Adrenal gland (tissue), 19 donors: ENCODE measurements at places on chromosomes 5 and 9. TPM values are rescaled to one million over a fixed set of nuclear protein-coding genes. Genes with fewer than 3 reads are reported as not detected.
A peak's percentile ranks its signal among the peaks of the same experiment; 100 is the strongest.

DNA sequence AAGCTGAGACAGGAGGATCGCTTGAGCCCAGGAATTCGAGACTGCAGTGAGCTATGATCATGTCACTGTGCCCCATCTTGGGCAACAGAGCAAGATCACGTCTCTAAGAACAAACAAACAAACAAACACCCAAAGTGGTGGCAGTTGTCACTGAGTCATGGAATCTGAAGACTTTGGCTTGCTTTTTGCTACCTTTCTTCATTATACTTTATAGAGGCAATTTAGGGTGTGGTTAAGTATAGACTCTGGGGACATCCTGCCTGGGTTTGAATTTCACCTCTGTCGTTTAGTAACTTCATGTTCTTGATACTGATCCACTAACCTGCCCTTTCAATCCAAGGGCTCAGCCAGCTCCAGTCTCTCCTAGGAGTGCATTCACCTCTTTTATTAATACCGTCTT, 13.0 kb upstream of the HOMER1 start:
- no peak overlapping the region for H3K27ac ChIP-seq
- no peak overlapping the region for H3K4me3 ChIP-seq
- no peak for DNase-seq
- no peaks in the 10 kb centered on the region for H3K4me1 ChIP-seq

GRCh38 chr9:111599092-111599954, at the start of gene PTGR1:
PTGR1 (minus strand) TSS chr9:111599647; CDS start chr9:111597422, 2,225 bp downstream.
- DNase-seq = peak; percentile 89
- no peaks in the 10 kb centered on the region for H3K27me3 ChIP-seq
- H3K36me3 ChIP-seq = peaks cover 25% of the 10 kb centered on the region
- H3K27ac ChIP-seq = peak within 1 kb of the TSS; percentile 80
- H3K4me3 ChIP-seq = peak within 1 kb of the TSS; percentile 9

Gene INSL4
- total RNA-seq = not detected

Gene SH3PXD2B
- 47.8 TPM for total RNA-seq

- H3K36me3 ChIP-seq = no peaks in the 10 kb centered on the region
- no peak overlapping the region for H3K27ac ChIP-seq
- DNase-seq = no peak
These were observed 57.1 kb downstream of the MOCS2 start for GRCh38 chr5:53052499-53052898.

GRCh38 chr5:79255786-79256557, 20.0 kb downstream of the JMY start:
- no peak overlapping the region for H3K4me3 ChIP-seq
- H3K27ac ChIP-seq = peak overlapping the region; percentile 20
- H3K36me3 ChIP-seq = no peaks in the 10 kb centered on the region
- H3K4me1 ChIP-seq = no peaks in the 10 kb centered on the region

DNA sequence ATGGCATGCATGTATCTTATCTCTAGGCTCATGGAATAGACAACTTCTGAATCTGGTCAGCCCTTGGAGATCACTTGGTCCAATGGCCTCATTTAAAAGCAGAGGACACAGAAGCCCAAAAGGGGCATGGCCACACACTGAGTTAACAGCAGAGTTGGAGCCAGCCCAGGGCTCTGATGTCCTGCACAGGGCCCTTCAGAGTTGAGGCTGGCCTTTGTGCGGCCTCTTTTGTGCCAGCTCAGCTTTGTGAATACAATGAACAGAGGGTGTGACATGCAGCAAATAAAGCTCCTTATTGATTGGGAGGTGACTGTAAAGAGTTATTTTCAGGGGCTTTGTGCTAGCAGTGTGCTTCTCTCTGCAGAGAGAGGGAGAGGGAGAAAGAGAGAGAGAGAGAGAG, 150.1 kb upstream of the STK32A start:
- no peak overlapping the region for H3K4me3 ChIP-seq
- H3K27ac ChIP-seq = no peak overlapping the region

Gene CDH18
- not detected for total RNA-seq

DNA sequence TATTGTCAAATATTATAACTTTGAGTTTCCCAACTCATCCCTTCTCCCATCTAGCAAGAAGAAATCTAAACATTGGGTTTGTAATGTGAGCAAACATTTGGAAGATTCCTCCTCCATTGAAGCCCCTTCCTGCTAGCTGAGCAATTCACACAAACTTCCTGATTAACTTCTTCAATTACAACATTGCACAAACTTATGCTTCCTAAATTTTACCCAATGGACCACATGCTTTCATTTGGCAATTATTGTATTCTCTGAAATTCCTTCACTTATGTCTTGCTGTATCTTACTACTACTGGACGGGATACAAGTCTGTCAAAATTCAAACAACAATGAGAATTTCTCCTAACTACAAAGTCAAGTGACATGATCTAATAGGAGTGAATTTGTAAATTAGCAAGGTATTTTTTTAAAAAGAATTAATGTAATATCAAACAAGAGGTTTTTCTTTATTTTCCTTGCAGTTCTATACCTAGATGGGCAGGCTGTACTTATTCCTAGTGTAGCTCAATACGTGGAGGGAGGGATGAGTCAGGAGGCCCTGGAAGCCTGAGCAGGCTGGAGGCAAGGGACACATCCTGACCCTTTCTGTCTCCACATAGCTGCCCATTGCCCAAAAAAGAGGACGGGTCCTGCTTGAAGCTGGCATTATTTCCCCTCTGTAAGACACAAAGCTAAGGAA, 11.8 kb upstream of the IFNW1 start:
- no peak overlapping the region for H3K27ac ChIP-seq
- H3K4me3 ChIP-seq = no peak overlapping the region
- DNase-seq = no peak
- H3K27me3 ChIP-seq = no peaks in the 10 kb centered on the region

Gene ZNF354C
- total RNA-seq = 5.2 TPM

Gene SEMA5A
- 4.6 TPM for total RNA-seq

Gene CEMIP2
- 19.6 TPM for total RNA-seq

GRCh38 chr5:74261421-74261820, 379.1 kb downstream of the ENC1 start:
- no peak overlapping the region for H3K4me3 ChIP-seq
- no peaks in the 10 kb centered on the region for H3K4me1 ChIP-seq
- DNase-seq = no peak
- H3K27me3 ChIP-seq = no peaks in the 10 kb centered on the region

DNA sequence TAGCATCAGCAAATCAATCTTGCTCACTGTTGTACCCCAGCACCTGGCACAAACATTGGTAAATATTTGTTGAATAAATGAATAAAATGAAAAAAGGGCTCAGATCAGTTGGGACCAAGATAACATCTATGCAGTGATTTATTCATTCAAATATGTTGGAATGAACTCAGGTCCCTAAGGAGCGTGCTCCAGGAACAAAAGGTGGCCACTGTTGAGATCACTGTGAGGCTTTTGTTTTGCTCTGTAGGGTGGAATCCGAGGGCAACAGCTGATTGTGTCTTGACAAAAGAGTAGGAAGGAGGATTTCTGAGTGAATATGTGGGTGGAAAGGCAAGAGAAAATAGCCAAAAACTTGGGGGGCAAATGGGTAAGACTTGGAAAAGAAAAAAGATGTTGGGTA, 89.7 kb downstream of the PPP2R2B start:
- H3K27ac ChIP-seq = no peak overlapping the region
- H3K4me3 ChIP-seq = no peak overlapping the region
- no peak for DNase-seq
- no peaks in the 10 kb centered on the region for H3K27me3 ChIP-seq

GRCh38 chr9:12274577-12274976, 418.6 kb upstream of the TYRP1 start:
- no peaks in the 10 kb centered on the region for H3K4me1 ChIP-seq
- no peak for DNase-seq
- no peaks in the 10 kb centered on the region for H3K36me3 ChIP-seq
- no peak overlapping the region for H3K4me3 ChIP-seq
- no peak overlapping the region for H3K27ac ChIP-seq

DNA sequence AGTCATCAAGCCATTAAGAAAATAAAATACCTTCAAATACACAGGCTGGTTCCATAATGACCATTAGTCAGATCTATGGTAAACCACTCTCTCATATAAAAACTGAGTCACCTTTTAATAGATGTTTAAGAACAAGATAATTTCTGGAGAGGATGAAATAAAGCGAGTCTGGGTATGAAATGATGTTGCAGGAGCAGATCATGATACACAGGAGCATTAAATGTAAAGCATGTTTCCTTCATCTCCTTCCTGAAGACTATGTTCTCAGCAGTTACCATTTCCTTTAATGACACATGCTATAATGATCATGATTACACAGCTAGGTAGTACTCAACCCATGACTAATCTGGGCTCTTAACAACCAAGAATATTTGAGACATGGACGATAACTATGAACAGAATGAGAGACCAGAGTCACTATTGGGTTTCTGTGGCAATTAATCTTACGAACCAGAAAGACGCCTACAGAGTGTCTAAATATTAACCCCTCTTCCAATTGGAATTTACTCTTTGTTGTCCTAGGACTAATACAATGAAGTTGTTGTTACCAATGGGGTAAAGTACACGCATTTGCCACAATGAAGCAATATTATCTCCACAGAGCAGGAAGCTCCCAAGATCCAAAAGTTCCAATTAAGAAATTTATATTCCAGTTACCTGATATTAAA, 105.6 kb downstream of the NR6A1 start:
- H3K4me3 ChIP-seq = no peak overlapping the region
- no peaks in the 10 kb centered on the region for H3K27me3 ChIP-seq
- H3K36me3 ChIP-seq = no peaks in the 10 kb centered on the region
- no peaks in the 10 kb centered on the region for H3K4me1 ChIP-seq
- H3K27ac ChIP-seq = no peak overlapping the region
- DNase-seq = no peak

GRCh38 chr5:994821-995220, 13.8 kb upstream of the NKD2 start:
- DNase-seq = peak; percentile 6
- no peak overlapping the region for H3K27ac ChIP-seq
- peaks cover 14% of the 10 kb centered on the region for H3K4me1 ChIP-seq
- H3K36me3 ChIP-seq = no peaks in the 10 kb centered on the region

GRCh38 chr5:38382898-38383297, 124.5 kb downstream of the EGFLAM start:
- no peak overlapping the region for H3K4me3 ChIP-seq
- no peaks in the 10 kb centered on the region for H3K4me1 ChIP-seq
- H3K27ac ChIP-seq = no peak overlapping the region
- DNase-seq = peak; percentile 85

DNA sequence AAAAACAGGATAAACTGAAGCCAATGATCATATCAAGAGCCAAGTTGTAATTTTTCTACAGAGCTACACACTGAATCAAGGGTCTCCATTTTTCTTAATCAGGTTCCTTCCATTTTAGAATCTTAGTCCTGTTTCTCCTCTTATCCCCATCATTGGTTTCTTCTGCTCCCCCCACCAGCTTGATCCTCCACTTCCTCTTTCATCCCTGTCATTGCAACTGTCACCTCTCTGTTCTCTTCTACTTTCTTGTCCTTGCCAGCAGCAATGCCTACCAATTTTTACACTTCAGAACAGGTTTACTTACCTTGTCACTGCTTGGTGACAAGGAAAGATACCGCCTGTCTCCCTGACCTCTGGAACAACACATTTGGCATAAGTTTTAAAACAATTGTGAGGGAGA, 97.3 kb downstream of the CFAP90 start:
- no peak overlapping the region for H3K4me3 ChIP-seq
- H3K27ac ChIP-seq = no peak overlapping the region
- H3K36me3 ChIP-seq = no peaks in the 10 kb centered on the region
- no peaks in the 10 kb centered on the region for H3K27me3 ChIP-seq

Gene TXN
- total RNA-seq = 88.8 TPM

DNA sequence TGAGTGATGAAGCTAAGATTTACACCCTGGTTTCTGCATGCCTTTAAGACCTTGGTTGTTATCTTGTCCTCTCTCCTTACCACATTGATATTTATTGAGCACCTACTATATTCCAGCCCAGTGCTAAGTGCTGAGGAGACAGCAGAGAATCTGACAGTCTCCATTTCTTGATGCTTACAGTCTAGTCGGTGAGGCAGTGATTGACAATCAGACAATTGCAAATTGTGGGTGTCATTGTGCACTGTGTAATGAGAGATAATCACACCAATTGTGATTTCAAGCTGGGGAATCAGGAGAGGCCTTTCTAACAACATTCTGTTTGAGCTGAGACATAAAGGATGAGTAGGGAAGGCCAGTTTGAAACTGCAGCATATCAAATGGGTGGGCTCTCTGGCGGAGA, 41.7 kb upstream of the PPARGC1B start:
- DNase-seq = no peak
- H3K27ac ChIP-seq = no peak overlapping the region
- H3K36me3 ChIP-seq = no peaks in the 10 kb centered on the region
- no peak overlapping the region for H3K4me3 ChIP-seq

- H3K4me1 ChIP-seq = no peaks in the 10 kb centered on the region
- no peak overlapping the region for H3K27ac ChIP-seq
- H3K4me3 ChIP-seq = no peak overlapping the region
- H3K36me3 ChIP-seq = no peaks in the 10 kb centered on the region
- no peak for DNase-seq
These were observed 342.2 kb downstream of the TRIM32 start for GRCh38 chr9:117029341-117029740.

Gene GAPT
- 0.35 TPM for total RNA-seq

DNA sequence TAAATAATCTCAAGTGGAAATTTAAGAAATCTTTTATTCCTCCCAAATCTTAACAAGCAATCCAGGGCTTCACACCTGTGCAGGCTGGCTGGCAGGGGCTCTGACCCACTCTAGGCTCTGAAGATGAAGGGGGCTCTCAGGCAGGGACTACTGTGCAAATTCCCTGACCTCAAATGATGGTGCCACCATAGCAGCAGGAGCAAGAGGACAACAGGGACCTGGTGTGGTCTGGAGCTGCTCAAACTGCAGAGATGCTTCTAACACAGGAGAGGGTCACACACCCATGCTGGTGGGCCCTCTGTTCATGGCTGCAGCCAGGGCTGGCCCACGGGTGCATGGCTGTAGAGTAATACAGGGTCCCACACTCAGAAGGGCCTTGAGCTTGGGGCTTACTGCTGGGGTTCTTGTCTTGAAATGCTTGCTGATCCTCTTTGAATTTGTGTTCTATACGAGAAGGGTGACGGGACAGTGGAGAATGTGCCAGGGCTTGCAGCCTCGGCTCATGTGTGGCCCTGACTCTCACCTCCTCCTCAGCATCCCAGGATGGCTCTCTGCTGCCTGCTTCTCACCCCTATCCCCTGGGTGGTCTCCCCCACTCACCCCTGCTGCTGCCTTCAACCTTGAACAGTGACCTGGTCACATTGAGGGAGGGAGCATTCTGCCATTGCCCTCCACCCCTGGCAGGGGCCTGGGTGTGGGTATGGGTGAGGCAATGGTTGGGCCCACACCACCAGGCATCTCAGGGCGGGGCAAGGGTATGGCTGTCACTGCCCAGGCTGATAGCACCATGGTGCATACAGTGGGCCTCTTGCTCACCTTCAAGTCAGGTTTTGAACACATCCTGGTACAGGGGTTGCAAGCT, 191.7 kb downstream of the FSTL4 start:
- no peaks in the 10 kb centered on the region for H3K4me1 ChIP-seq
- no peaks in the 10 kb centered on the region for H3K27me3 ChIP-seq
- no peak overlapping the region for H3K27ac ChIP-seq
- no peaks in the 10 kb centered on the region for H3K36me3 ChIP-seq
